Nucleus accumbens (tissue), 56 donors: ENCODE measurements at places on chromosomes 3 and 15.

DNA sequence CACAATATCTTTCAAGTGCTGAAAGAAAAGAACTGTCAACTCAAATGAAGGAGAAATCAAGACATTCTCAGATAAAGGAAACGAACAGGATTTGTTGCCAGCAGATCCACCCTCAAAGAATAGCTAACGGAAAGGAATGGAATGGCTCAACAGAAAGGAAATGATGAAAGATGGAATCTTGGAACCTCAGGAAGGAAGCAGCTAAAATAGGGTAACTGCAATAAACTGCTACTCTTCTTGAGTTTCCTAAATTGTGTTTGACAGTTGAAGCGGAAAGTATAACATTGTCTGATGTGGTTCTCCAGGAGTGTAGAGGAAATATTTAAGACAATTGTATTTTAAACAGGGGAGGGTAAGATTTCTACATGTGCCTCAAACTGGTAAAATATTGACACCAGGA is 22.0 kb downstream of the PRR23E start:
- DNase-seq = no peak

- no peak for DNase-seq
Observed at GRCh38 chr15:95646484-95647273, 683.8 kb upstream of the NR2F2 start.

DNA sequence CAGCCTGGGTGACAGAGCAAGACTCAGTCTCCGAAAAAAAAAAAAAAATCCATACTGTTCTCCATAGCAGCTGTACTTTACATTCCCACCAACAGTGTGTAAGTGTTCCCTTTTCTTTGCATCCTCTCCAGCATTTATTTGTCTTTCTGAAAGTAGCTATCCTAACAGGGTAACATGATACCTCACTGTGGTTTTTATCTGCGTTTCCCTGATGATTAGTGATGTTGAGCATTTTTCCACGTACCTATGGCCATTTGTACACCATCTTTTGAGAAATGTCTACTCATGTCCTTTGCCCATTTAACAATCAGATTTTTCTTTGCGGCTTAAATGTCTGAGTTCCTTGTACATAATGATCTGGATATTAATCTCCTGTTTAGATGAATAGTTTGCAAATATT is 119.3 kb downstream of the RFX7 start:
- DNase-seq = no peak

GRCh38 chr3:104190681-104191080 is 1176.0 kb upstream of the ALCAM start:
- DNase-seq = no peak

DNA sequence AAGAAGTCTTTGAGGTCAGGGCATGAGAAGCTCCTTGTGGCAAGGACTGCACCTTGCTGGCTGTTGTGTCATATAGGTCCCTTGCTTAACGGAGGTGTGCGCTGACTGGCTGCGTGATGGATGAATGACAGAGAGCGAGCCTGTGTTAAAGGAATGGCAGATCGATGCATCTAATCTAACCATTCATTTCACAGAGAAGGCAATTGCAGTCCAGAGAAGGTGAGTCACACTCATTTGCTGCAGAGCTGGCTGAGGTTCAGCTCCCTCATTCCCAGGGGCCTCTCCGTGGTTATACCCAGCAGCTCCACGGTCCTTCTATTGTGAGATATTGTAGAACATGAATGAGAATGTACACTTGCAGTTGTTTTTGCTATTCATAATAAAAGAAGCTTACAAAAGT is 289.3 kb downstream of the EPHB1 start:
- DNase-seq = no peak

GRCh38 chr3:60215946-60216345 is 1035.3 kb downstream of the FHIT start:
- DNase-seq = no peak

GRCh38 chr15:93033434-93034045 is 55.5 kb downstream of the RGMA start:
- DNase-seq = no peak

GRCh38 chr3:127092776-127093175 is 100.2 kb upstream of the PRR23E start:
- no peak for DNase-seq
